ENCODE measurements at places on chromosomes 3 and 15.

GRCh38 chr3:64344721-64345207 is 119.5 kb upstream of the PRICKLE2 start:
- no peak for DNase-seq

DNA sequence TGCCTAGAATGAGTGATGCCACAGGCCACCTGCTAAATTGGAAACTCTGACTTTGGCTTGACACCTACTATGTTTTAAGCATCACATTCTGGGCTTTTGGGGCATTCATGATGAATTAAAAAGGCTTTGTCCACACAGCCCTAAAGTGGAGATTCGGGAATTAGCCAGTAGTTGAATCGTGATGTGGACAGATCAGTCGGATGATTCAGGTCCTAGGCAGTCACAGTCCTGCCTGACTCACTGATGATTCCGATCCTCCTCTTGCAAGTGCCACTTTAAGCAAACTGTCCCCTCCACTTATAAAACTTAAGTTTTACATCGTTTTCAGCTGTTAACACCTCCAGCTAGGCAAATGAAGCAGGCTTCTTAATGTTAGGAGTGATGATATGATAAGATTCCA is 75.3 kb downstream of the SYNPR start:
- no peak for DNase-seq

DNA sequence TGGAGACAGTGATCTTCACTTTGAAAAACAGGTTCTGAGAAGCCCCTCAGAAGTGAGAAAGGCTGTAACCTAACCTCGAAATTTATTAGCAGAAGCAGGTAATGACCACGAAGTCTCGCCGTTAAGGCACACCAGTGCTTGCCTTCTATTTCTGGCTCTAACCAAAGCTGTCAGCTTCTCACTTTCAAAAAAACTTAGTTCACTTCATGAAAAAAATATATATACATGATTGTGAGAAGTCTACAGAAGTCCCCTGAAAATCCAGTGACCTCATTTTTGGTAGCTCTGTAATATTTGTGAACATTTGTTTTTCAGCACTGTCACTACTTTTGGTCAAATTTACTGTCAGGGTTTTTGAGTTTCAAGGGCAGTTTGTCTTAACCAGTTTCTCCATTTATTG is 19.1 kb upstream of the AKAP13 start:
- DNase-seq, result no peak

GRCh38 chr3:52313188-52313773 is 2.8 kb upstream of the DNAH1 start:
- DNase-seq, result no peak

DNA sequence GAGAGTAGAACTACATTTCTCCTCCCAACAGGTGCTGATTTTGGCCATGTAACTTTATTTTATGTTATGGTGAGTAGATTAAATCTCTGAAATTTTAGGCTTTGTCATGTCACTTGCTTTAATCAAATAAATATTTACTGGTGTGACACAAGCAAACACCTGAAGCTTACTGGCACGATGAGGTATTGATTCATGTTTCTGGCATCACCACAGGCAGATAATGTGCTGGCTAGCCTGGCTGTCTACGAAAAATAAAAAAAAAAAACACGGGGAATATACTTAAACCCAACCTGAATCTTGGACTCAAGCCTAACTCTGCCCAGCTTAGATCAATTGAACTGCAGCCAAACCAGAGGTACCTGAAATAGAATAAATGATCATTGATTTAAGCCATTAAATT is 65.6 kb upstream of the CADM2 start:
- DNase-seq, result no peak

DNA sequence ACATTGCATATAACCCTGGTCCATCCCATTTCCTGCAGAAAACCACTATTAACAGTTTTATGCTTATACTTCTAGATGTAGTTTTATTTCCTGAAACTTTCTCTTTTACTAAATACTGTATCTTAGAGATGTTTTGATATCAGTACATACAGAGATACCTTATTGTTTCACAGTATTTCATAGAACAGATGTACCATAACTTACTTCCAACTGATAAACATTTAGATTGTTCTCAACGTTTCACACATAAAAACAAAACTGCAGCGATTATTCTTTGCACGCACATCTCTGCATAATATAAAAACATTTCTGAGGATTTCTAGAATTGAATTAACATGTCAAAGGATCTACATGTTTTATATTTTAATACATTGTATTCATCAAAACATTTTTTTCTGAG is 2.6 kb downstream of the ZNF80 start:
- no peak for DNase-seq

DNA sequence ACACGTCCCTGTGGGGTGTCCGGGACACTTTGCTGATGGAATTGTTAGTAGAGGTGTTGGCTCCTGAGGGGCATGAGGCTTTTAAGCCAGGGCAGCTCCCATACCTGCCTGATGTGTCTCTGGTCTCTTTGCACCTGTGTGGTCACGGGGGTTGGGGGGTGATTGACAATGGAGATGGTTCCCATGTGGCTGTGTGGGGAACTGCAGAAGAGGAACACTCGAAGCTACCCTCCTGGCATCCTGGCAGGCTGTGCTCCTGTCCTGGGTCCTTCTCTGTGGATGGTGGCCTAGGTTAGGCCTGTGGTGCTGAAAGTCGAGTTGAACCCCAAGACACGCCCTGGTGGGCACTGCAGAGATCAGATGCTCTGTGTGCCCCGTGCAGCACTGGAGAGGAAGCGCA is 73.4 kb downstream of the HMCES start:
- DNase-seq, result no peak

DNA sequence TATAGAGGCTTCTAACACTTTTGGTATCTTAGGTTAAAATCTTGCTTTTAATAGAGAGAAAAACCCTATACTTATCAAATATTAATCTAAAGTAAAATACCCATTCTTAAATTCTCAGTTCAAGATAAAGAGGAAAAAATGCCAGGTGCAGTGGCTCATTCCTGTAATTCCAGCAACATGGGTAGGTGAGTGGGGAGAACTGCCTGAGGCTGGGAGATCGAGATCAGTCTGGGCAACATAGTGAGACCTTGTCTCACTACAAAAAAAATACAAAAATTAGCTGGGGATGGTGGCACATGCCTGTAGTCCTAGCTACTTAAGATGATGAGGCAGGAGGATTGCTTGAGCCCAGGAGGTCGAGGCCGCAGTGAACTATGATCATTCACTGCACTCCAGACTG is 135.8 kb downstream of the CLASP2 start:
- DNase-seq, result no peak

DNA sequence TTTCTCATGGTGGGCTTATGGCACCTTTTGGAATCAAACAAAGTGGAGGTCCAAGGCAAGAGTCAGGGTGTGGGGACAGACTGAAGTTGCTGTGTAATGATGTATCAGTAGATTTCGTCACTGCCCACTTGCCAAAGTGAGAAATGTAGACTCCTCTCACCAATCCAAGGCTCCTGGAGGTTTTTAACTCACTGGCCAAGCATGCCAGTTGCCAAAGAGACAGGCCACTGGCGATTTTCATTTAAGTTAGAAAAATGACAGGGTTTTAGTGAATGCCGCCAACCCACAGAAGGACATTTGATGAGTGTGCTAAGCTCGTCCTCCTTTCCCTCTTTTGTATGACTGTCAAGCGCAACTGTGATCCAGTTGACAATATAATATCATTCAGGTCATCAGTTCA is 209.2 kb downstream of the FEZF2 start:
- no peak for DNase-seq

- DNase-seq, result no peak
Measured at GRCh38 chr3:189212681-189213080, 40.9 kb downstream of the TPRG1 start.

- DNase-seq, result no peak
Measured at GRCh38 chr3:153901152-153901551, 220.0 kb upstream of the ARHGEF26 start.

DNA sequence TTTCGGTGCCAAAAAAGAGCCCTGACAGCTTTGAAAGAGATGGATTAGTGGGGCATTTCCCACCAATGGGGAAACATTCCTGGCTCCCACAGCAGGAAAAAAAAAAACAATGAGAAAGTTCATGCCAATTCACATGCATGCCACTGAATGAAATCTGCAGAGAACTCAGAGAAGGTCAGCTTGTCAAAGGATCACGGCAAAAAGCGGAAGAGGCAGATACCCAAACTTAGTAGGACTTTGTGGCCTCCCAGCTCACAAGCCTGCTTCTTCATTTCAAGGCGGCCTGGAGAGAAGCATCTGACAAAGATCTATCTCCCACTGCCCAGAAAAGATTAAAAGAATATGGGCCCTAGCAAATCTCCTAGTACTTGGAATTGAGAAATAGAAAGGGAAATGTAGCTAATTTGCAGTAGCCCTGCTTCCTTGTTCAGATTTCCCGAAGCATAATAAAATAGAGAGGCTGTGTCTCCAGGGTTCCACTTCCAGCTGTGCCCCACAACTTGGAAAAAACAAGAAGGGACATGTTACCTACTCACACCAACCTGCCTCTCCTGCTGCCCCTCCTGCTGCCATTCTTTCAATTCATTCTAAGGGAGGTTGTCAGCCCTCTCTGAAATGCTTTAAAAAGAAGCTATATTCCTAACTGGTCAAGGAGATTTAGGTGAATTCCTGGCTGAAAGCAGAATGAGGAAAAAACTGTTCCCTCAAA is 170.4 kb downstream of the FHIT start:
- DNase-seq, result no peak

DNA sequence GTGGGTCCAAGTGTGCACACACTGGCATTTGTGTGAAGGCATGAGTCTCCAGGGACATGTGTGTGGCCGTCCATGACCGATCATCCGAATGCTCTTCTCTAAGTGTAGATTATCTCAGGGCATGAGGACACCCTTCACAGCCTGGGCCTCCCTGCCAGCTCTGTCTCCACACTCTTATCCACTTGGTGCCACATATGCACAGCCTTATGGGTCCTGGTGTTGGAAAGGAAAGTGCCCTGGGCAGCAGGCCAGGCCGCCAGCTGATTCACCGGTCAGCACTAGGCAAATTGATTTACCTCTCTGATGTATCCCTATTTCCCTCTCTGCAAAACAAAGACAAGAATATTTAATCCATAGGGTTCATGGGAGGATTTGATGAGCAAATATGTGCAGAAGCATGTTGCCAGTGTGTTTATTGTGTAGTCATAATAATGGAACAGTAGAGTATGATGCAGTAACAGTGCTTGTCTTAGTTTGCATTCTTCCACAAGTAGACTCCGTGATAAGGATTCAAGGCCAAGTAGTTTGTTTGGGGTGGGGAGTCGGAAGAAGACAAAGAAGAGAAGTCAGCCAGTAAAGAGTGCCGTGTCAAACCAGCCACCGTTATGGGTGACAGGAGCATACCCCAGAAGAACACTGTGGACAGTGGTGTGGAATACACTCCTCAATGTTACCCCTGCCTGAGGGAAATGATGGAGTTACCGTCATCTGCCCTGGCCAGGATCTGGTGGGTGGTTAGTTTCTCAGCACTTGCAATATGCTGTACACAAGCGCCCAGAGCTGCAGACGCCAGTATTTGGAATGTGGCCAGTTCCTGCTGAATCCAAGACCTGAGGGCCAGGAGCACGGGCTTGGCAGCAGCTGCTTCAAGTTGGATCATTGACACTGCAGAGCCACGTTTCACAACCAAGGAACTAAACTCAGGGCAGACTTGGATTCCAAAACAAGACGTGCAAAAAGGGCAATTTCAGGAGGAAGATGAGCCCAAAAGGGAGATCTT is 85.1 kb downstream of the MTHFS start:
- no peak for DNase-seq

GRCh38 chr15:64513823-64514222 is 53.4 kb downstream of the ZNF609 start:
- DNase-seq, result no peak

DNA sequence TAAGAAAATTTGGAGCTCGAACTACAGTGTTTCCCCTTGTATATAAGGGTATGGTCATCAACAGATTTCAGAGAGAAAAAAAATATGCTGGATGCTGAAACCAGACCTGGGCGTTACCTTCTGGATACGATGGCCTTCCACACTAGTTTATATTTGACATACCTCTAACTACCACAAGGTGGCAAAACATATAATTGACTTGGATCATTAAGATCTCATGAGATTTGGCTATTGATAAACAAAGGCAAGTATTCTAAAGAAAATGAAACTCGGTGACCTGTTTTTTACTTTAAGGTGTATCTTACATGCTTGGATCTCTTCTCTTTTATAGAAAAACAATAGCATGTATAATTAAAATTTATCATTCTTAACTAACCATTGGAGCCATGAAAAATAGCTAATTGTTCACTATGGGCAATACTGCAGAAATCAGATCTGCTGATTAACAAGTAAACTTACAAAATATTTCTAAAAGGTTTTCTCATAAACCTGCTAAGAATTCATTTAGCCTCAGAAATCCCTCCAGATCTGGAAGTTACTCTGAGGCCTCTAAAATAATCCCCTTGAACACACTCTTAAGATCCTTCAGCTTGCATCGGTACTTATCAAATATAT is 300.6 kb upstream of the KCNH8 start:
- DNase-seq, result no peak

DNA sequence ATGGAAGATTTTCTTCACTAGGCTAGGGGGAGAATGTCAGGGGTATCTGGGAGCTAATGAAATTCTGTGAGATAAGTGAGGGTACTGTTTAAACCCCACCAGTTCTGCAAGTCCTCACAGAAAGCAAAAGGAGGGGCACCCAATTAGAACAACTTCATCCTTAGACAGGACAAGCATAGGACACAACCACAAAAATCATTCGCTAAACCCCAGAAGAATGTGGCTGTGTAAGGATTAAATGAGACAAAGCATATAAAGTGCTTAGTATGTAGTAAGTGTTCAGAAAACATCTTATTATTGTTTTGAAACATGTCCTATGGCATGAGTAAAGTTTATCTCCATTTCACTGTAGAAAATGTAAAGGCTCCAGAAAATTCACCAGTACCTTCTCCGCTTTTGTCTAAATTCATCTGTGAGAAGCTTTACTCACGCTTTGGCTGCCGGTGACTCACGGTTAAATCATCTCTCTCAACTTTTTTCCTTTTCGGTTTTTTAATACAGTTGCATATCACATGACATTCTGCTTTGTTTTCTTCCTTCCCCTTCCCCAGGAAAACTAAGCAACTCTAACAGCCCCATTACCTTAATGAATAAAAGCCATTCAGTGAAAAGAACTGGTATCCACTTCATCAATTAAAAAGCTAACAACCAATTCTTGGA is 1.7 kb downstream of the CLRN1 start:
- no peak for DNase-seq

- no peak for DNase-seq
Measured at GRCh38 chr15:60589253-60589652, 110.3 kb upstream of the ICE2 start.

DNA sequence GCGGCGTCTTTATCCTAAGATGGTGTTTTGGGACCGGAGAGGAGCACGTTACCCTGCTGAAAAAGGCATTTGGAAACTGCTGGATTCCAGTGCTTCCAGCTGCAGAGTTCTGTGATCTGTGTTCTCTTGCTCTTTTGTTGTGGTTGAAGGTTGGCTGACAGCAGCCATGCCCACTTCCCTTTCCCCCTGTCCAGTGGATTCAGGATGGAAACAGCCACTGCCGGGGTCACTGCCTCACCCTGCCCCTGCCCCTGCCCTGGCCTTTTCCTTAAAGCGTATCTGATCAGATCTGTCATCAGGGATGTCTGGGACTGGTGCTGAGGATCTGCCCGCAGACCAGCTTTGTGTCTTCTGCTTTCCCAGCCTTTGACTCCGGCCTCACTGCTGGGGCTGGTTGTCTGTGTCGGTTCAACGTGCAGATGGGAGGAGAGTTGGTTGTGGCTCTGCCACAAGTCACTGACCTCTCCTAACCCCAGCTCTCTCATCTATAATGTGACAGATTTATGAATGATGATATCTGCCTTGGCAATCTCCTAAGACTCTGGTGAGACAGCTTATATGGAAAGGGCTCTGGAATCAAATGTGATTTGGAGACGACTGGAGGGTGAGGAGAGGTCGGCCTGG is 219.4 kb upstream of the BHLHE40 start:
- no peak for DNase-seq

- DNase-seq, result no peak
Measured at GRCh38 chr3:42023380-42023779, 61.5 kb upstream of the ULK4 start.

All from NCI-H187 treated with DMSO at 0.1 percent for 48 hours (cell line).